ENCODE measurements at places on chromosomes 12 and 14.

DNA sequence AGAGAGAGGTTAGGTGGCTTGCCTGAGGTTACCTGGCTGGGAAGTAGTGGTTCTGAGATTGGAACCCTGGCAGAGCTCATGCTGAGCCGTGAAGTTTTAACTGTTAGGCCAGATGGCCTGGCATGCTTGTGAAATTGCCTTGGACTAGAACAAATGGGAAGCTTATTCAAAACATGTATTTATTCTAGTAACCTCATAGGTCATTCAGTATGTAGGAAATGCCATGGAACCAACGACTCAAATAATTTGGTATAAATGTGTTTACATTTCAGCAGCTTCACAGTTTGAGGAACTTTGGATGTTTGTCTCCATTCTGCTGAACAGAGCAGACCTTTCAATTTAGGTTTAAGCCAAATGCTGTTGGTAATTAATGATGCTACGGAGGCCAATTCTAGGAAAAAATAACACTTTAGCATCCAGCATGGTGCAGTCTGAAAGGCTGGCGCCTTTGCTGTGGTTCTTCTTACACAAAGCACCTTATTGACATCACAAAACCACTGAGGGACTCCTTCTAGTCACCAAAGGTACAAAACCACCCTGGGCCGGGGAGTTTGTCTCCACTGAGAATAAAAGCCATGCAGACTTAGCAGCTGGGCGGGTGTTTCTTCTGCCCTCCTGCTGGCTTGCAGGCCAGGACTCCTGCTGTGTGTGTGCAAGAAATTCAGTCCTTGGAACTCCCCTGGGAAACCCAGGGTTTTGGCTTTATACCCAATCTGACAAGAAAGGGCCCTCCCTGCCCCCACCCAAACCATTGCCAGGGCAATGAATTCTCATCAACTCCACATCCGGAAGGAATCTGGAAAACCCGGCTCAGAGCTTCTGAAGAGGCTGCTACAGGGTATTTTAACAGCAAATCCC, 64.2 kb downstream of the ELK3 start:
- DNase-seq = no peak

DNA sequence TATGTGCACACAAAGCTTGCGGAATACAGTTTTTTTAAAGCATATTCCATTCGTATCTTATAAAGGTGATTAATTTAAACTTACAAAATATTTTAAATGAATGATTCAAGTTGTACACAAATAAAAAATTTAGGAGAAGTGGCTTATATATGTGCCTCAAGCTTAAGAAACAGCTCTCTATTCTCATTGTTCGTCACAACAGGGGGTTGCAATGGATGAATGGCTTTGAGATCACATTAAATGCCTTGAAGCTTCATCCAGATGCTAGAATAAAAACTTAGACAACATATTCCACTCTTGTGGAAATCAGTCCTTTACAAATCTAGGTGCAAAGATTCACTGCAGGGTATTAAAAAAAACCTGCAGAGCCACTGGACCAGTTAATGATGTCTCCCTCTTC, 303.9 kb upstream of the LRFN5 start:
- DNase-seq = no peak

DNA sequence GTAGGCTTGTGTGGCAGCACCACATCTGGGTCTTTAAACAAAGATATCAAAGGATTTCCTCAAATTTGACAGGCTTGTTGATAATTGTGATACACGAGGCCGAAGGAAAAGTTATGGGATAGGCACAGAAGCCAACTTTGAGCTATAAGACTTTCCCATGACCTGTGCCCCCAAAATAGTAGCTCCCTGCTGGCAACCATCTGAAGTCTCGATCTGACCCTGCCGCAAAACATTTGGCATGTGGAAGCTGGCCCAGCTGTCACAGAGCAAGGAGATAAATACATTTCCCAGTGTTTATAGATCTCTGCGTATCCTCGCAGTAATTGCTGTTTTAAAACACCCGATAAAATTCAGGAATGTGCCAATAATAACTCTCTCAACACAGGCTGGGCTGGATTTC, 26.4 kb upstream of the RGS6 start:
- DNase-seq = no peak

- no peak for DNase-seq
These were observed 12.2 kb upstream of the TUBA1A start for GRCh38 chr12:49200919-49201594.

GRCh38 chr12:2382370-2383155, 329.8 kb downstream of the CACNA1C start:
- DNase-seq = no peak

GRCh38 chr12:47775100-47775911, 2.3 kb downstream of the SLC48A1 start:
- DNase-seq = no peak

- DNase-seq = no peak
These were observed 48.4 kb downstream of the ZNF641 start for GRCh38 chr12:48302161-48302911.

- no peak for DNase-seq
These were observed 142.4 kb downstream of the ZFP36L1 start for GRCh38 chr14:68650404-68650994.

GRCh38 chr12:50074936-50075807, 10.0 kb upstream of the SMARCD1 start:
- DNase-seq = peak; percentile 86

DNA sequence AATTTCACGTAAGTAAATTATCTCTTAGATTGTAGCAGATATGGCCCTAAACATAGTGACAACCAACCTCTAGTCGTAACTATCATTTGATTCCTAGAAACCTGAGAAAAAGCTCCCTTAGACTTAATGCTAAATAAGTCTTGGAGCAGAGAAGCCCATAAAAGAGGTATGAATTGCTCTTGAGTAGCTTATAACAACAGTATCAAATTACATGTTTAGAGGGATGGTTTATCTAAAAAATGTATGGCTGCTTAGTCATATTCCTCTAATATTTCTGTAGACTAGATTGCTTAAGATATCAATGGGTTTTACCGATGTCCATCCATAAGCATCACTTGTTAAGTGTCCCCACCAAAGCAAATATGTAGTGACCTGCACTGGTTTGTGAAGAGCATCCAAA, 259.7 kb downstream of the NELL2 start:
- no peak for DNase-seq

- DNase-seq = no peak
These were observed 176.0 kb upstream of the SEL1L start for GRCh38 chr14:81709681-81710080.

- DNase-seq = no peak
These were observed 136.5 kb downstream of the NTF3 start for GRCh38 chr12:5568325-5568981.

DNA sequence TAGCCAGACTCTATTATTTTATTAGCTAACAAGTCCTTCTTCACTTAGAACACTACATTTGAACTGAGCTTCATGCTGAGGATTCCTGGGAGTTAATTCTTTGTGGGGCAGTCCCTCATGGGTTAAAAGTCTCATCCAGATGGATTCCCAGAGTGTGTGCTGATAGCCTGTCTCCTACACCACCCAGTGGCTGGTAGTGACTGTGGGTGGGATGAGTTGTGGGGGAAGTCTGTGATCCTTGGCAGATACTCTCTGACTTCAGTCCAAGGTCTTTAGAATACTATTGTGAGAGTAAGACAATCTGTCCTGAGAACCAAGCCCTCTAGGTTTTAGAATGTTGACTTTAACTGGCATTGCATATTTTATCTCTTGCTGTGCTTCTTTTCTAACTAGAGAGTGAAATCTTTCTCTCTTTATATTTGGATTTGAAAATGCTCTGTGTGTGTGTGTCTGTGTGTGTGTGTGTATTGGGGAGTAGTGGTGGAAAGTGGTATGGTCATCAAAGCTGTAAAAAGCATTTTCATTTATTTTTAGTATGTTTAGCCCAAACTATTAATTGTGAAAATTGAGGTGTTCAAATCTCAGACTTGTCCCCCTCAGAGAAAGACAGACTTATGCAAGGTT, 37.3 kb downstream of the AKAP6 start:
- DNase-seq = no peak

DNA sequence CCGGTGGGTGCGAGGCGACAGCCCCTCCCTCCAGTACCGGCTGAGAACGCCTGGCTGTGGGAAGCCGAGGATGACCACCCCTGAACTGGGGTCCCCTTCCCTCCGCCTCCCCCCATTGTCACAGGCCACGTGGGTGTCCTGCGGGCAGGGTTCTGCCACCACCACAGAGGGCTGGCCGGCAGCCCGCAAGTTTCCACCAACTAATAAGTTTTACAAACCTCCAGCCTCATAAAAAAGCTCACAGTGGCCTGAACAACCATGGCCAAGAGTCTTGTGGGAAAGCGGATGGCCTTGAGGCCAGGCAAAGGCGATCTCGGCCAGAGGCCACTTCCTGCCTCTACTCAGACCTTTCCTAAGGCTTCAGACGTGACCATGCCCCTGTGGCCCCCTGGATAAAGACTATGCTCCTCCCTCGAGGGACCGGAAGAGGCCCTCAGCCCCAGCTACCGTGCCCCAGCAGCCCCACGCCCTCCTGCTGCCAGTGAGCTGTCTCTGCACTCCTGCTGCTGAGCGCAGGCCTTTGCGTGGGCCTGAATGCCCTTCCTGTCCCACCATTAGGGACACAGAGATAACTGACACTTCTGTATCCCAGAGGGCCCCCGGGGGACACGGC, 46.1 kb upstream of the DLK1 start:
- no peak for DNase-seq

GRCh38 chr12:93127582-93128331, 198.7 kb upstream of the EEA1 start:
- DNase-seq = no peak

- DNase-seq = no peak
These were observed 392.0 kb downstream of the EMP1 start for GRCh38 chr12:13588574-13588973.

- DNase-seq = no peak
These were observed 92.9 kb downstream of the ERC1 start for GRCh38 chr12:1083889-1084262.

Measured in stimulated activated CD4-positive, alpha-beta T cell treated with anti-CD3 and anti-CD28 coated beads, Interleukin-4, amount 100 ng/mL, for 24 hours (primary cell).